ENCODE measurements at places on chromosomes 13 and 19.

DNA sequence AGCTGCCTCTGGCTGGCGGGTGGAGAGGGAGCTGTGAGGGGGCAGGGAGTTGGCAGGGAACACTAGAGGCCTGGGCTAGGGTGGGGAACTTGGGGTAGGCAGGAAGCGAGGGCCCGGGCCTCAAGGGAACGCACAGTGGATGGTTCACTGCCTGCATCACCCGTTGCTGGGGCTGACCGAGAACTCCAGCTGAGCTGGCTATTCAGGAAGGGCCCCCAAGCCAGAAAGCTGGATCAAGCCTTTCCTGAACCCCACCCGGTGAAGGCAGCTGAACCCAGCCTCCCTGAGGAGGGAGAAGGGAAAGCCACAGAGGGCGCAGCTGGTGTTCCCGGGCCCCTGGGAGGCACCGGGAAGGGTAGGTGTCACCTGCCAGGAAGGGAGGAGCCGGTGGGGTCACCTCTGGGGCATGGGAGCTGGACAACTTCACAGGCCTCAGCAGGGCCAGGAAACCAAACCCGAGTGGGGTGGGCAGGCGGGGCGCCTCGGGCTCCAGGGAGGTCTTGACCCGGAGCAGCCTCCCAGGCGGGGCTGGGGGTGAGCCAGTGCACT lies 13.9 kb downstream of the PALM start:
- DNase-seq, result no peak

- no peak for DNase-seq
These were observed at the start of gene SPRY2 for GRCh38 chr13:80341101-80341755. Gene SPRY2, minus strand, starts transcription at chr13:80341126. Its CDS starts 3,421 bp downstream, at chr13:80337705.

DNA sequence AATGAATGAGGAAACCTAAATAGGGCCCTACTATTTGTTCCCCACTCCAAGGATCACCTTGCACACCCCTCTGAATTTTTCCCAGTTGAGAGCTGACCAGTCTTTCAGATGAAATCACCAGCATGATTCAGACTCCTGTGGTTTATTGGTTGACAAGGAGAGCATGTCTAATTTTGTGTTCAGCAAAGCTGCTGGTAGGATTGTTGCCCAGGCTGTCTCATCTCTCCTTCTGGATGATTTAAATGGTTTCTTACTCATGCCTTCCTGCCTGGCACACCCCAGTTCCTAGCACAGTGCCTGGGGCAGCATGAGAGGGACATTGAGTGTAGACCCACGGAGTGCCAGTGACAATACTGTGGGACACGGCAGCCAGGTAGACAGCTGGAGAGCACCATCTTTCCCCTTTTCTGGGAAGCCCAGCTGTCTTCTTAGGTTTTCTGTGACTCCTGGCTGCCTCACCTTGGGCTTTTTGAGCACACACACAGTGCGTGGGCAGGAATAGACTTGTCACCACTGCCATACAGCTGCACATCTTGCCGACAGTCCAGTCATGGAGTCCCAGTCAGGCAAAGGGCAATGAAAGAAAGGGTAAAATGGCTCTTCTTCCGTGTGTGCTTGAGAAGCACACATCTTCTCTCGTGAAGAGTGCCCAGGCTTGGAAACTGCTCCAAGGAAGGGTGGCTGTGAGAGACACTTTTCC lies 12.3 kb downstream of the FGF9 start:
- DNase-seq, result no peak

DNA sequence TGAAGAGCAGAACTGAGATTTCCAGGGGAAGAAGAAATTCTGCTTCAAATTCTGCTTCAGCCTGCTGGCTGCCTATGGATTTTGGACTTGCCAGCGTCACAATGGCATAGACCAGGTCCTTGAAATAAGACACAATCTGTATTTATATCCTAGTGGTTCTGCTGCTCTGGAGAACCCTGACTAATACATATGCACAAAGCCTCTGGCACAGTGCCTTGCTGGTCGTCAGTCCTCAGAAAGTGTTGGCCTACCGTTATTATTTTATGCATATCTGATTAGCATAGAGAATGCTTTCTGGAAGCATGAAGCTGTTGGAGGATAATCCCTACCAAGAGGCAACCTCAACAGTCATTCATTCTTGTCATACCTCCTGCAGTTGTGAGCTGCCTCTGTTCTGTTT lies 213.7 kb downstream of the B3GLCT start:
- DNase-seq, result no peak

- DNase-seq, result no peak
These were observed at the start of gene CLIP3 for GRCh38 chr19:36032251-36033104. Gene CLIP3, minus strand, starts transcription at chr19:36032873. Its CDS starts 516 bp downstream, at chr19:36032357.

DNA sequence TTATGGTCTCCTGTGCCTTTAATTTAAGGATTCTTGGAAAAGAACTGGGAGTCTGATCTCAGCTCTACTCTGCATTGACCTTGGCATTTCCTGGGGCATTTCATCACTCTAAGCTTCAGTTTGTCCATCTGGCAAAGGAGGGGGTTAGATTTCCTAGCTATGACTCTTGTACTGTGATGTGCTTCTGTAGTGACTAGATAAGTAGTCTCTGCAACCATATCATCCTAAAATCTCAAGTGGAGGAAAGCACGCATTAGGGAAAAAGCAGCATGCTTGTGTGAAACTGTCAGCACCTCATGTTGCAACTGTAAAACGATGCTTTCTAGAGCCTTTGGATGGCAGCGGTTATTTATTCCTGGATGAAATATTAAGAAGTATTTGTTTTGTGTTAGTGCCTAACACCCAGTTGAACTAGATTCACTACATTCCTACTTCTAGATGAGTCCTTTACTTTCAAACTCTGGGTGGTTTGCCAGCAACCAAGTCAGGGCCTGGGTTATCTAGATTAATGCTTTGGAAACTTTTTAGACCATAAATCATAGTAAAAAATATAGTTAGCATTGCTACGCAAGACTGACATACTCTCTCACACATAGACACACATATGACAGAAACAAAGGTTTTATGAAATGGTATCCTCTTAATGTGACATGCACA lies 6.8 kb downstream of the WDFY2 start:
- no peak for DNase-seq

DNA sequence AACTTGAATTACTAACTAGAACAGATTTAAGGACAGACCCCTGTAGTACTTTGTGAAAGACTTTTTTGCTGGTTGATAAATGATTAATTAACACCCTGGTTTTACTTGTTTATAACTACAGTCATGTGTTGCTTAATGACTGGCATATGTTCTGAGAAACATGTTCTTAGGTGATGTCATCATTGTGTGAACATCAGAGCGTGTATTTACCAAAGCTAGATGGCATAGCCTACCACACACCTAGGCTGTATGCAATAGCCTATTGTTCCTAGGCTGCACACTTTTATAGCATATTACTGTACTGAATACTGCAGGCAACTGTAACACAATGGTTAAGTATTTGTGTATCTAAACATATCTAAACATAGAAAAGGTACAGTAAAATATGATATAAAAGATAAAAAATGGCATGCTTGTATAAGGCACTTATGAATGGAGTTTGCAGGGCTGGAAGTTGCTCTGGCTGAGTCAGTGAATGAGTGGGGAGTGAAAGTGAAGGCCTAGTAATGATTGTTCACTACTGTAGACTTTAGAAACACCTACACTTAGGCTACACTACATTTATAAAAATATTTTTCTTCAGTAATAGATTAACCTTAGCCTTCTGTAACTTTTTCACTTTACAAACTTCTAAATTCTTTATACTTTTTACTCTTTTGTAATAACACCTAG lies 260.3 kb downstream of the KCNRG start:
- no peak for DNase-seq

GRCh38 chr13:35984776-35985453 lies 146.3 kb downstream of the DCLK1 start:
- DNase-seq, result no peak

DNA sequence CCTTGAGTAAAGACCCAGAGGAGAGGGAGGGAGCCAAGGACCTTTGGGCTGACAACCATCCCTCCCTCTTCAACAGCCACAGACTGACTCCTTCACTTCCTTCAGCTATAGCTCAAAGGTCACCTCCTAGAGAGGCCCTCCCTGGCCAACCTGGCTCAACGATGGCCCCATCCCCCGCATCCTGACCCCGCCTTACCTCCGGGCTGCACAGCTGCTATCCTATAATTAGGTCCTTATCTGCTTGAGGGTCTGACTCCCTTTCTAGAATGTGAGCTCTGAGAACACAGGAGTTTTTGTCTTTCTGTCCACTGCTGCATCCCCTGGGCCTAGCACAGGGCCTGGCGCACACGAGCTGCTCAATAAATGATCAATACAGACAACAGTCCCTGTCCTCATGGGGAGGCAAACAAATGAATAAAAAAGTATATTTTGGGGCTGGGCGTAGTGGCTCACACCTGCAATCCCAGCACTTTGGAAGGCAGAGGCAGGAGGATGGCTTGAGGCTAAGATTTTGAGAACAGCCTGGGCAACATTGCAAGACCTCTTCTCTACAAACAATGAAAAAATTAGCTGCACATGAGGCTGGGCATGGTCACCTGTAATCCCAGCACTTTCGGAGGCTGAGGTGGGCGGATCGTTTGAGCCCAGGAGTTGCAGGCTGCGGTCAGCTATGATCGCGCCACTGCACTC lies 6.6 kb upstream of the LGALS4 start:
- no peak for DNase-seq
